ENCODE measurements at places on chromosomes 2 and 18.

- DNase-seq, result no peak
Measured at GRCh38 chr18:31232775-31233424, 70.2 kb upstream of the DSC1 start.

- peak; percentile 51 for DNase-seq
Measured at GRCh38 chr18:43563780-43564179, 286.5 kb upstream of the SYT4 start.

- DNase-seq, result peak; percentile 21
Measured at GRCh38 chr2:95042472-95043271, 17.2 kb downstream of the MAL start.

DNA sequence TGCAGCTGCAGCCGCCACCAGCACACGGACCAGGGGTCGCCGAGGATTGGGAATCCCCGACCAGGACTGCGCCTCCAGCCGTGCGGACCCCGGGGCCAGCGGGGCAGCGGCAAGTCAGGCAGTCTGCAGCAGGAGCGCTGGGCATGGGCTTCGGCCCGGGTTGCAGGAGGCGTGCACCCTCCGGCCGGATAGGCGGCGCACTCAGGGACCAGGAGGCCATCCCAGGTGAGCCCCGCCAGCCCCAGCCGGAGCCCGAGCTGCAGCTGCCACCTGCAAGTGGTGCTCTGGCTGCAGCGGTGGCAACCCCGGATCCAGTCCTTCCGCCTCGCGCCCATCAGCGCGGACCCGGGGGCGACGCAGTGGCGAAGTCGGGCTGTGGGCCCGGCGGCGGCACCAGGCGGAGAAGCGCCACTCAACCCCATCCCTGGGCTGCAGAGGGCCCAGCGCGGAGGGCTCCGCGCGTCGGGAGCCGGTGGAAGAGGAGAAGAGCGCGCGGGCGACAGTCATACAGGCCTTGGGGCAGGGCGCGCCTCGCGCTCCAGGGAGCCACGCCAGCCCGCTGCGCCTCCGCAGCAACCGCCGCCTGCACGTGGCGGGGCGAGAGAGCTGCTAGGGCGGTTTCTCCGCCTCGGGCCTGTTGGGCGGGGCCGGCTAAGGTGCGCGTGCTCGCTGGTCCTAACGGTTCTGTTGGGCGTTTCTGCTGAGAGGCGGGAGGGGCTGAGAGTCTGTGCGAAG is 73.8 kb downstream of the RPIA start:
- DNase-seq, result peak; percentile 88

- no peak for DNase-seq
Measured at GRCh38 chr2:232843834-232844233, 26.2 kb upstream of the SNORC start.
